ENCODE measurements at places on chromosomes 3 and 15. TPM values are rescaled to one million over a fixed set of nuclear protein-coding genes. Genes with fewer than 3 reads are reported as not detected.

DNA sequence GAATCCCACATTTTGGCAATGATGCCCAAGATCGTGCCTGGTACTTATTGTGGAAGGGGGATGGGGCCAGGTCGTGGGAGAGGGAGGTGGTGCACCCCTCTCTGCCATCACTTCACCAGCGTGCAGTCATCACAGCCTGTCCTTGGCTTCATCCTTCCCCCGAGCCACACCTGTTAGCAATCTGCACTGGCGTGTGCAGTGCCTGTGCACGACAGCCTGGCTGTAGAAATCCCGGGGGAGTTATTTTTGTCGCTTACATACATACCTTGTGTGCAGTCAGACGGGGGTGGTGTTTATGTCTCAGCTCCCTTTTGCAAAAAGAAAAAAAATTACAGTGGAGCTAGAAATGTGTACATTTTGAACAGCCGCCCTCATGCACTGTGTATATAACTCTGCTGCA lies 216.0 kb downstream of the TLE3 start:
- H3K4me1 ChIP-seq: peaks cover 18% of the 10 kb centered on the region
- no peak overlapping the region for H3K27ac ChIP-seq
- H3K36me3 ChIP-seq: no peaks in the 10 kb centered on the region
- DNase-seq: no peak
- H3K27me3 ChIP-seq: peaks cover 2% of the 10 kb centered on the region

DNA sequence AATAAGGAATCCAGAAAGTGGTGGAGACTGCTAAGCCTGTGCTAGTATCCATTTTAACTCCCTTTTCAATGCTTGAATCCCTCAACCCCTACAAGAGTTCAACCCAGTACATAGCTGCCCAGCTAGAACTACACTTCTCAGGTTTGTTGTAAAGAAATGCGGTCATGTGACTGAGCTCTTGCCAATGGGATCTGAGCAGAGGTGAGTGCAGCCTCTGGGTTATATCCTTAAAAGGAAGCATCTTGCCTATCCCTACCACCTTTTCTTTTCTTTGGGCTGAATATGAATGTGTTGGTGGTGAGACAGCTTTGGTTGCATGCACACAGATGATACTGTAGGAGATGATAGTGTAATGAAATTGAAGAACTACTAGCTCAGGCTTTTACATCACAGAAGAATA lies 139.7 kb downstream of the CADPS start:
- H3K36me3 ChIP-seq: no peaks in the 10 kb centered on the region
- no peaks in the 10 kb centered on the region for H3K27me3 ChIP-seq
- DNase-seq: no peak
- no peak overlapping the region for H3K27ac ChIP-seq
- H3K4me3 ChIP-seq: no peak overlapping the region
- H3K4me1 ChIP-seq: no peaks in the 10 kb centered on the region

DNA sequence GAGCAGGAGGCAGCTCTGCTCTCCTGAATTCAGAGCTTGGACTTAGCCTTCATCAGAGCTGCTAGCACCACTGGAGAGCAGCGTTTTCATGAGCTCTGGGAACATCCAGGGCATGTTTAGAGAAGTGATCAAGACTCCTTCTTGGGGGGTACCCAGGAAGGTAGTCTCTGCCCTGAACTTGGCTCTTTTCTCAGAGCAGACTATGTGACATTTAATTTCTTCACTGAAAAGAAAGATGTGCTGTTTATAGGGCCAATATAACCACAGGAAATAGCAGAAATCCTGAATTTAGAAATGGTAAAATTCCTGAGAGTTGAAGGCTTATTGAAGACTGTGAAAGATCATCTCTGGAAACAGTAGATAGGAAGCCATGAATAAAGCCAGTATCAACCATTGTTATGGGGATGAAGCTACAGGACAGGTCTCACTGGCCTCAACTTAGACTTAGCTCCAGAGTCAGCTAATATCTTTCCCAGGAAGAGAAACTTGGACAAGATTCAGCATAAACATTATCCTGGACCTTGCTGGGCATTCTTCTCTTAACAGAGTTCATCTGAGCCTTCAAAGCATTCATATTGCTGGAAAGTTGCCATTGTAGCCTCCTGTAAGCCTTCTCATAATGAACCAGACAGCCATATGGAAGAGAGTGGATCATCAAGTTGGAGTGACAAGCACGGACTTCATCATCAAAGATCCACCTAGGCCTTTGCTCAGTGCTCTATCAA lies 386.6 kb upstream of the THBS1 start:
- no peaks in the 10 kb centered on the region for H3K4me1 ChIP-seq
- no peaks in the 10 kb centered on the region for H3K27me3 ChIP-seq
- no peak overlapping the region for H3K27ac ChIP-seq
- no peak overlapping the region for H3K4me3 ChIP-seq

GRCh38 chr3:71360180-71360579 lies 223.3 kb downstream of the FOXP1 start:
- no peaks in the 10 kb centered on the region for H3K4me1 ChIP-seq
- H3K4me3 ChIP-seq: no peak overlapping the region
- H3K27ac ChIP-seq: no peak overlapping the region
- no peaks in the 10 kb centered on the region for H3K36me3 ChIP-seq

DNA sequence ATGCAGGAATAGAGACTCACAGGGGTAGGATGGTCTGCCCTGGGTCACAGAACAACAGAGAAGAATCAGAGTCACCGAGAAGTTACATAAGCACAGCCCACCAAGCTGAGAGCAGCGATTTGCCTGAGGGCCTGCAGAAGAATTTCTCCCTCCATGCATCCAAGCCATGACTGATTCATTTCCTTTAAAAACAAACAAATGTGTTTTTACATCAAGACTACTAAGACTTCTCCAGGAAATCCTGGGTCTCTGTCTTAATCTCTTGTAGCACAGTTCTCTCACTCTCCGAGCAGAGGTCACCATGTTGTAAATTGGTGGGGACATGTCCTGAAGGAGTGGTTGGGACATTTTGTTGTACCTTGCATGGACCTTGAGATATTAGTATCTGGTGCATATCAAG lies 159.8 kb downstream of the THSD4 start:
- H3K4me3 ChIP-seq: no peak overlapping the region
- no peaks in the 10 kb centered on the region for H3K36me3 ChIP-seq

DNA sequence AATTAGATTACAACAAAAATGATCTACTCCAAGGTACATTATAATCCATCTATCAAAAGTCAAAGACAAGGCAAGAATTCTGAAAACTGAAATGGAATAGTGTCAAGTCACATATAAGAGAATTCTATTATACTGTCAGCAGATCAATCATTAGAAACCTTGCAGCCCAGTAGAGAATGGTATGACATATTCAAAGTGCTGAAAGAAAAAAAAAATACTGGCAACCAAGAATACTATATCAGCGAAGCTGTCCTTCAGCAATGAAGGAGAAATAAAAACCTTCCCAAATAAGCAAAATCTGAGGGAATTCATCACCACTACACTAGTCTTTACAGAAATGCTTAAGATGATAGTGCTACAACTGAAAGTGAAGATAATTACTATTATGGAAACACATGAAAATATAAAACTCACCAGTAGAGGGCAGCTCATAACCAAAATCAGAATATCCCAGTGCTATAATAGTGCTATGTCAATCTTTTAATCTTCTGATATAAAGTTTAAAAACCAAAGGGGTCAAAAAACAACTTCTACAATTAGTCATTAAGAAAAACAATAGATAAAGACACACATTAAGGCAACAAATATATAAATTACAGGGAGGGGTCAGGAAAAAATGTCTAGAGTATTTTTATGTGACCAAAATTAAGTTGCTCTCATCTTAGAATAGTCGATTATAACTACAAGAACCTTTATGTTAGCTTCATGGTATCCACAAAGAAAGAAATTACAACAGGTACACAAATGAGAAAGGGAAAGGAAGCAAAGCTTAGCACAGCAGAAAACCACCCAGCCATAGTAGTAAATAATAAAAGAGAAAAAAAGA lies 190.7 kb upstream of the CNTN6 start:
- no peak overlapping the region for H3K4me3 ChIP-seq
- H3K27ac ChIP-seq: no peak overlapping the region
- no peaks in the 10 kb centered on the region for H3K27me3 ChIP-seq
- no peak for DNase-seq
- H3K36me3 ChIP-seq: no peaks in the 10 kb centered on the region

GRCh38 chr3:113555138-113555537 lies 22.8 kb downstream of the SIDT1 start:
- H3K27me3 ChIP-seq: no peaks in the 10 kb centered on the region
- H3K27ac ChIP-seq: no peak overlapping the region
- H3K4me3 ChIP-seq: no peak overlapping the region
- no peaks in the 10 kb centered on the region for H3K4me1 ChIP-seq
- no peak for DNase-seq

DNA sequence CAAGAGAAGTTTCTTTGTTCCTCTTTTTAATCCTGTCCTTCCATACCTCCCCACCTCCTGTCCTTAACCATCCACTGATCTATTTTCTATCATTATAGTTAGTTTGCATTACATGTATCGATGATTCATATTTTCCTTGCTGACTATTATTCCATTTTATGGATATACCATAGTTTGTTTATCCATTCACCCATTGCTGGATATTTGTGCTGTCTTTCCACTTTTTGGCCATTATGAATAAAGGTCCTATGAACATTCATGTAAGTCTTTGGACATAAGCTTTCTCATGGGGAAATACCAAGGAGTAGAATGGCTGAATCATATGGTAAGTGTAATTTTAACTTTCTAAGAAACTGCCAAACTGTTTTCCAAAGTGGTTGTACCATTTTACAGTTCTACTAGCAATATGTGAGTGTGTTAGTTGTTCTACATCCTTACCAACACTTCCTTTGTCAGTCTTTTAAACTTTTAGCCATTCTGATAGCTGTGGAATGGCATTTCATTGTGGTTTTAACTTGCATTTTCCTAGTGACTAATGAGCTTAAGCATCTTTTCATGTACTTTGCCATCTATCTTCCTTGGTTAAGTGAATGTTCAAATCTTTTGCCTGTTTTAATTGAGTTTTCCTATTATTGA lies 11.7 kb downstream of the ATP6V1A start:
- no peak overlapping the region for H3K4me3 ChIP-seq
- no peaks in the 10 kb centered on the region for H3K27me3 ChIP-seq
- H3K27ac ChIP-seq: no peak overlapping the region
- no peaks in the 10 kb centered on the region for H3K4me1 ChIP-seq
- no peak for DNase-seq
- no peaks in the 10 kb centered on the region for H3K36me3 ChIP-seq

- H3K4me3 ChIP-seq: no peak overlapping the region
- DNase-seq: no peak
- no peaks in the 10 kb centered on the region for H3K36me3 ChIP-seq
- H3K27me3 ChIP-seq: no peaks in the 10 kb centered on the region
- no peak overlapping the region for H3K27ac ChIP-seq
- no peaks in the 10 kb centered on the region for H3K4me1 ChIP-seq
Observed at GRCh38 chr3:157347577-157348303, 88.9 kb upstream of the PTX3 start.

DNA sequence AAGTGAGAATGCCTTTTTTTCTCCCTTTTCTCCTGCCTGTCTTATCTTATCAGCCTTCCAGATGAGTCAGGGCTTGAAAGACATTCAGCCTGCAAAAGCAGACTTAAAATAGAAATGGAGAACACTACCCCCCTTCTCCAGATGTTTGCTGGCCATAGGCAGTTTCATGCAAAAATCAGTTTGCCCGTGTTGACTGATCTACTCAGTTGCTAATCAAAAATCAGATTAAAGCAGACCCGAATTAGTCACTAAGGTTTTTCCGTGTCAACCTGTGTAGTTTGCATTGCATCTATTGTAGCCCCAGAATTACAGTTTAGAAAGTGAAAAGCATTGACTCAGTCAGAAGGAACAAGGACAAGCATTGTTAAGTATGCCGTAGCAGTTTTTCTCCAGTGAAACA lies 56.2 kb downstream of the IL5RA start:
- DNase-seq: no peak
- H3K36me3 ChIP-seq: peaks cover 3% of the 10 kb centered on the region
- no peak overlapping the region for H3K4me3 ChIP-seq
- no peak overlapping the region for H3K27ac ChIP-seq
- no peaks in the 10 kb centered on the region for H3K4me1 ChIP-seq
- H3K27me3 ChIP-seq: no peaks in the 10 kb centered on the region

DNA sequence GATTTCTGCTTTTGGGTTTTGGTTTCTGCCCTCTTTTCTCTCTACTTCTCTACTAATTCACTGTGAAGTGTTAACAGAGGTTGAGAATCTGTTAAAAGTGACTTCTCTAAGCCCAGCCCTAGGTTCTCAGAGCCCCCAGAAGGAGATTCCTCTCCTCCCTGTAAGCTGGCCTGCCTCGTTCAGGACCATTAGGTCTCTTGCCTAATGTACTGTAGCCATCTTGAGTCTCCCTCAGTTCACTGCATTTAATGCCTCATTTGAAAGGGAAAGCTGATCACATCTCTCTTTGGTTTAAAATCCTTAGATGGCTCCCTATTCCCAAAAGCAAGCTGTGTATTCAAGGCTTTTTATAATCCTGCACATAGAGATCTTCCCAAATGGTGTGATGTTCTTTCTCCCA lies 16.3 kb downstream of the RTP1 start:
- no peak overlapping the region for H3K4me3 ChIP-seq
- H3K27ac ChIP-seq: no peak overlapping the region
- DNase-seq: no peak

DNA sequence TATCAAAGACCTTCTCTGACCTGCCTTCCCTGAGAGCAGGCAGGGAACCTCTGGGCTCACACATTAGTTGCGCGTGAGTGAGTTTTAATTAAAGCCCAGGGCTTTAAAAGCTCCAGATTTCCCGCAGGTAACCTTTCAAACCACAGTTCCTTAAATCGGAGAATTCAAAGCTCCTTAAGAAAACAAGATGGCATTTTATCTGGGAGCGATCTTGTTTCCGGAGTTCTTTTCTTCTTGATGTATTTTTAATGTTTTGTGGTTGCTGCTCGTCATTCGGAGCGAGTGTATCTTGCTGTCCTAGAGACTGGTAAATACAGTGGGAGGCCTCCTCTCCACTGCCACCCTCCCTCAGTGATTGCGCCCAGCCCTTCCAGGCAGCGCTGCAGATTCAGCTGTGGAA lies 284.3 kb downstream of the CLSTN2 start:
- DNase-seq: no peak
- H3K36me3 ChIP-seq: no peaks in the 10 kb centered on the region
- no peak overlapping the region for H3K27ac ChIP-seq
- H3K4me3 ChIP-seq: no peak overlapping the region
- H3K4me1 ChIP-seq: no peaks in the 10 kb centered on the region

- peak overlapping the region; percentile 43 for H3K27ac ChIP-seq
- DNase-seq: peak; percentile 88
- H3K36me3 ChIP-seq: no peaks in the 10 kb centered on the region
- H3K4me1 ChIP-seq: peaks cover 42% of the 10 kb centered on the region
Observed at GRCh38 chr3:72258361-72259141, 473.6 kb upstream of the PROK2 start.

Gene RETNLB
- not detected for total RNA-seq

Gene SLC28A1
- total RNA-seq: 0.22 TPM

Gene GAP43
- total RNA-seq: 190 TPM

Gene TMCO5A
- not detected for total RNA-seq

Gene CATSPER2
- total RNA-seq: 5.1 TPM

Gene SERINC4
- not detected for total RNA-seq

All from spinal cord (tissue), 10 donors.